ENCODE measurements at places on chromosomes 2 and 18.

DNA sequence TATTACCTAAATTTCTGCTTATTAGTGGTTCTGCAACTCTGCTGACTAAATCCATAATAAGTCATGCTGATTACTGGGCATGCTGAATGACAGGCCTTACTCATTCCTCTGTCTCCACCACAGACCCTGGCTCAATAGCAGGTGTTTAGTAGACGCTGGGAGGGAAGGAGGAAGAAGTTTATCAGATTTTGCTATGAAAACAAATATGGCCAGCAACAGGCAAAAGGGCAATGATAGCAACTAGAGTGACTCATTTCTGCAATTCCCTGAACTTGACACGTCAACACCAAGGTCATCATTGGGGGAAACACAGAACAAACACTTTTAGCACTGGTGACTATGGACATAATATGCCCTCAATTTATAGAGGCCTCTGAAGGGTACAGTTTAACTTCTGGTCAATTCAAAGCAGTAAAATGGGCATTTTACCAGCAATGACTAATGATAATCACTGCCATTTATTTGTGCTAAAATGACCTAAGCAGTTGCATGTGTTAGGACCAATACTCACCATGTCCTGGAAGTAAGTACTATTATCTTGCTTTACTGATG lies 35.2 kb downstream of the TMEM163 start:
- no peak for DNase-seq

DNA sequence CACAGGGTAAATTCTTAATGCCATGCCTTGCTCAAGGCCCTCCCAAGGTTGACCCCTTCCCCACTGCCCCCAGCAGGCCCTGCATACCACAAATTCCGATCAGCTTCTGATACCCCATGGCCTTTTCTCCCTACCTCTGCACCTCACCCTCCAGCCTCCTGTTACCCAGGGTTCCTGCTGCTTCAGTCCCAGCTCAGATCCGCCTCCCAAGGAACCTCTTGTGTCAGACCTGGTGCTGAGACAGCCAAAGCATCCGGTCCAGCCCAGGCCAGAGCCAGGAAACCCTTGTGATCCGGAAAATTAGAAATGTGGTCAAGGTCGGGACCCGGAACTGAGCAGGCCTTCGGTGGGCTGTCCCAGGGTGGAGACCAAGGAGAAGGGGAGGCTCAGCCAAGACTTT lies 231.3 kb downstream of the BCL2 start:
- no peak for DNase-seq

DNA sequence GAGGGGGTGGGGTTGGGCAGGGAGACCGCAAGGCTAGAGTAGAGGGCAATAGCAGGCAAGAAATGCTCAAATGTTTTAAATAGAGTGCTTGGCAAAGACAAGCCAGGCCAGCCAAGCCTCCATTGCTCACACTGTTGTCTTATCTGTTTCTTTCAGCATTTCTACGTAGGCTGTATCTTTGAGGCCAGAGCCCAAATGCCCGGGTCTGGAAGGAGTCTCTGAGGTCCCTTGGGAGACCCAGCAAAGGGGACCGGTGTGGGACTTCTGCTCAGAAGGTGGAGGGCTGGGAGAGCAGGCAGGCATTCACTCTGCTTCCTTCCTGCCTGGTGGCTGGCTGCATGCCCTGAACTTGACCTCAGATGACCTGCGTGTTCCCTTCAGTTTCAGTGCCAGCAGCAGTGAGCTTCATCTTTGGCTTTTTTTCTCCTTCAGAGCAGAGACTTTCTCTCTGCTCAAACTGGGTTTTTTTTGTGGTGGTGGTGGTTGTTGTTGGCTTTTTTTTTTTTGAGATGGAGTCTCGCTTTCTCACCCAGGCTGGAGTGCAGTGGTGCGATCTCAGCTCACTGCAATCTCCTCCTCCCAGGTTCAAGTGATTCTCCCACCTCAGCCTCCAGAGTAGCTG lies 13.7 kb upstream of the TET3 start:
- no peak for DNase-seq

DNA sequence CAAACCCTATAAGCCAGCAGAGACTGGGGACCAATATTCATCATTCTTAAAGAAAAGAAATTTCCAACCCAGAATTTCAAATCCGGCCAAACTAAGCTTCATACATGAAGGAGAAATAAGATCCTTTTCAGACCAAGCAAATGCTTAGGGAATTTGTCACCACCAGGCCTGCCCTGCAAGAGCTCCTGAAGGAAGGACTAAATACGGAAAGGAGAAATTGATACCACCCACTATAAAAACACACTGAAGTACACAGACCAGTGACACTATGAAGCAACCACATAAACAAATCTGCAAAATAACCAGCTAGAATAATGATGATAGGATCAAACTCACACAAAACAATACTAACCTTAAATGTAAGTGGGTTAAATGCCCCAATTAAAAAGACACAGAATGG lies 22.4 kb downstream of the NPHP1 start:
- no peak for DNase-seq

Data from activated T-cell treated with anti-CD3 and anti-CD28 coated beads for 24 hours (primary cell).